Kidney tubule cell (primary cell): ENCODE measurements at places on chromosomes 3 and 15.

GRCh38 chr3:114034787-114035545 is 21.4 kb downstream of the CCDC191 start:
- no peak for DNase-seq

DNA sequence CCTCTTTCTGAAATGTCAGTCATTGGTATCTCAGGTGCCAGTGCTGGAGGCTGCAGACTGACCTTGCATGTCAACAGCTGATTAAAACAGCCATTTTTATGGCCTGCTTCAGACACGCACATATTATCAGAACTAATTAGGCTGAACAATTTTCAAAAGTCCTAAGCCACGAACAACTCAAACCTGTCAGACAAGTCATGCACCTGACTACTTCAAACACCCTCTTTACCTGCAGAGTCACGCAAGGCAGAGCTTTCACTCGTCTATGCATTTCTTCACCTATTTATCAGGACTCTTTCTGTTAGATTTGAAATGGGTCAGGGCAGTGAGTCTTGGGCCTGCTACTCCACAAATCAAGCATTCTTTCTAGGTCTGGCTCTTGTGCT is 26.7 kb downstream of the CLK3 start:
- no peak for DNase-seq

GRCh38 chr3:46866720-46867549 is 3.7 kb upstream of the MYL3 start:
- DNase-seq = peak; percentile 45

GRCh38 chr3:136444581-136444980 is 194.4 kb downstream of the PCCB start:
- DNase-seq = no peak

GRCh38 chr3:37591116-37591781 is 270.4 kb upstream of the CTDSPL start:
- no peak for DNase-seq

DNA sequence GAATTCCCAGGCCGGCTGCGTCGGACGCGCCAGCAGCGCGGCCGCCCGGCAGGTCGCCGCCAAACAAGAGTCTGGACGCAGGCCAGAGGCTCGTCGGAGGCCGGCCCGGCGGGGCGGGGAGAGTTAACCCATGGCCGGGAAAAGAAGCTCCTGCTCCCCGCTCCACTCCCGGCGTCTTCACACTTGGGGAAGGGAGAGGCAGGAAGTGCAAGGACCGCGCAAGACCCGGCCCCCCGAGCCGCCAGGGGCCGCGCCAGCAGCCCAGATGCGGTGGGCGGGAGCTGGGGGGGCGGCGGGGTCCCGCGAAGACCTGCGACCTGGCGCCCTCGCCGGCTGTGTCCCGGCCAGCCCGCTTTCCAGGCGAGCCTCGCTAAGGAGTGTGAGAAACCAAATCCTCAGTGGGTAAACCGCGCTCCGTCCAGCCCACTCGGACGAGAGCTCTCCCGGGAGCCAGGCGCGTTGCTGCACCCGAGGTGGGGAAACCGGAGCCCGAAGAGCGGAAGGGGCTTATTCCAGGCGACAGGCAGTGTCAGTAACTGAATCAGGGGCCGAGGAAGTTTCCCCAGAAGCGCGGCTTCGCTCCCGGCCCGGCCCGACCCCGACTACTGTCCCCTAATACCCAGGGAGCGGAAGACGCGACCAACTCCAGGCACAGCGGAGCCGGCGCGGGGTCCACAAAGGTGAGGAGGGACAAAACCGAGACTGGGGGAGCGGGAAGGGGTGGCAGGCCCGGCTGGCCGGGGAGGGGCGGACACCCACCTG is 721 bp downstream of the ADAMTS7 start:
- peak; percentile 22 for DNase-seq

DNA sequence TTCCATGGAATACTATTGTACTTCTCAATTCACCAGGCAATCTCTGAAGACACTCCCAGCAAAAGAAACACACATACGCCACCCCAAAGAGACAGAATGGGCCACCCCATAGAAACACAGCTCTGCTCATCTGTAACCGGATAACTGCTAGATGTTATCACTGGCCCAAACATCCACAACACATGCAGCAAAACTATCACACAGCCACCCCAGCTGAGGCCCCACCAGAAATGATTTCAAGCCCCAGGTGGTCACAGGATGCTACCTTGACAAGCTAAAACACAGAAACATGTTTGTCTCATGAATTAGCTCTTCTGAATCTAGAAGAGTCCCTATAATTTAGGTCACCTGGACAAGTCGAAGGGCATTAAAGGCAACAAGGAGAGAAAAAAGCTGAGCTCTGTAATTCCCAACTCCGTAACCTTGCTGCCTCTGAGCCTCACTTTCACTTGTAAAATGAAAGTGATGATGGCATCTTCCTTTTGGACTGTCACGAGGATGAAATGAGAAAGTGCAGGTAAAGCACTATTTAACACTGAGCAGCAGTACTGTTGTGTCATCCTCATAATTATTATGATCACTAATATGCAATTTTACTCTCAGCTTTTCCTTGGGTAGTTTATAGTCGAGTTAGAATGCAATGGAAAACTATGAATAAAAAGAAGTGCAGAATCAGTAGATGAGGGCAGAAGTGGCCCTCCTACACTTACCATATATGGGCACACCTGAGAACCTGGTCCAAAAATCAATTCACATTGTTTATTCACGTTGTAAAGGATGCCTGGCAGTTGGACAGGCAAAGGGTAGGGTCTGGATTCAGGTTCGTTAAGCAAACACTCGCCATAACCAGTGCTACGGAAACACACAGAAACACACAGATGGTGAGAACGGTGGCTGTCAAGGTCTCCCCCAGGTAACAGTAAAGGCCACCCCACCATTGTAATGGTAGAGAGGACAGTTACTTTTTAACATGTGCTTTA is 38.6 kb downstream of the ADAMTS9 start:
- DNase-seq = no peak

GRCh38 chr3:107938143-107938542 is 152.7 kb downstream of the CD47 start:
- DNase-seq = peak; percentile 62

DNA sequence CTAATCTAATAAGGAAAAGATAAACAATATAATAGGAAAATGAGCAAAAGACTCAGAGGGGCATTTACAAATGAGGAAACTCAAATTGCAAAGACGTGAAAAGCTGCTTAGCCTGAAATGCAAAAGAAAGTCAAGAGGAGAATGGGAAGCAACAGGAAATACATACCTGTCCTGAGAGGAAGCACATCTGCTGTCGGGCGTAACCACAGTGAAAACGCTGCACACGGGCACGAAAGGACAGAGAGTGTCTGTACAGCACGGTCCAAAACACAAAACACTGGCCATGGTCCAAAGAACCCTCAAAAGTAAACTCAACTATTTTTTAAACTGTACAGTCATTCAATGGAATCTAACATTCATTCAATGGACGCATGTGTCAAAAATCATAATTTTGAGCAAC is 100.6 kb downstream of the CHSY1 start:
- DNase-seq = peak; percentile 5

DNA sequence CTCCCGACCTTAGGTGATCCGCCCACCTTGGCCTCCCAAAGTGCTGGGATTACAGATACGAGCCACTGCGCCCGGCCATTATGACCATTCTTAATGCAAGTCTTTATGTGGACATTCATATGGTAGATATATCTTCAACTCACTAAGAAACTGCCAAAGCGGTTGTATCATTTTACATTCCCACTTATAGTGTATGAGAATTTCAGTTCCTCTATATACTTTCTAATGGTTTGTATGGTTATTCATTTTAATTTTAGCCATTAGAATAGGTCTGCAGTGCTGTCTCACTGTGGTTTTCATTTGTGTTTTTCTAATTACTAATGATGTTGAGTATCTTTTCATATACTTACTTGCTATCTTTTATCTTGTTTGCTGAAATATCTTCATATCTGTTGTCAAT is 32.5 kb downstream of the TCF12 start:
- DNase-seq = no peak

DNA sequence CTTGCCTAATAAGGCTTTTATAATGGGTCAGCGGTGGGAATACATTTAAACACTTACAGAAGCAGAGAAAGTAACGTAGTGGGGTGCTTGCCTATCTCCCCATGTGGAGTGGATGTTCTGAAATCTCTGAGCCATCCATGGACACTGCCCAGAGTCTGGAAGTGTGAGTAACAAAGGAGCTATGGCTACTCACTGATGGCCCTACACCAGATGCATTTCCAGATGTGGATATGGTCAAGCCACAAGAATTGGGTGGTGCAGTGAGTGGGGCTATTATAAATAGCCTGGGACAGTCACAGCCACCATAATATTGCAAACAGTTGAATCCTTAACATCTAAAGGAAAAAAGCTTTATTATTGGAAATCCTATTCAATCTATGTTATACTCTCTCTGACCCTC is 96.6 kb downstream of the CGNL1 start:
- no peak for DNase-seq

DNA sequence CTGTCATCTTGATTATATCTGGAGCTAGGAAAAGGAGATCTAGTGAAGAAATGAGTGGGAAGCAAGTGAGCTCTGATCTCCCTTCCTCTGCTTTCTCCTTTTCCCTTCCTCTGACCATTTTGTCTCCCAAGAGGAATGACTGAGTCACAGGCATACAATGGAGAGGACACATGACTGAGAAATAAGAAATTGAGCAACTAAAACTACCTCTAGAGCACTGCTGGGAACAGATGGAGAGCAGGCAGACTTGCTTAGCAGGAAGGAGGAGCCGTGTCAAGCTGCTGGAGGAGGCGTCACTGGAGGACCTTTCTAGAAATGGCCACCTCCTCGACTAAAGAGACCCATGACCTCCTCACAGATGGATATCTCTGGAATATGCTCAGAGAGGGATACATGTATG is 66.9 kb upstream of the MYO5C start:
- peak; percentile 41 for DNase-seq

GRCh38 chr3:52141751-52142150 is 12.5 kb downstream of the POC1A start:
- DNase-seq = no peak

DNA sequence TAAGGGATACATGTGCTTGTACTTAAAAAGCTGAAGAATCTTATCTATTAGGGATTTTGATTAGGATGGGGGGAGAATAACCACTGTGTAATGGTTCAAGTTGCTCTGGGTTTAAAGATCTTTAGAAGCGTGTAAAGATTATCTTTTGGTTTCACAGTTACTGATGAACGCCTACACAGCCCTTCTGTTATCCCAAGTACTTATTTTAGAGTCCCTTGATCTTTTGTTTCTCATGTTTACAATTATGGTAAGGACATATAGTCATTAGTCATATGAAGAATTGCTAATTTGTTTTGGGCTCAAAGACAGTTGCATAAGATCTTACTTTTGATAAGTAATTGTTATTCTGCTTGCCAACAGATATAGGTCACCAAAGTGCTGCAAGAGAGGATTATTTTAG is 160.1 kb downstream of the PLCL2 start:
- DNase-seq = no peak

DNA sequence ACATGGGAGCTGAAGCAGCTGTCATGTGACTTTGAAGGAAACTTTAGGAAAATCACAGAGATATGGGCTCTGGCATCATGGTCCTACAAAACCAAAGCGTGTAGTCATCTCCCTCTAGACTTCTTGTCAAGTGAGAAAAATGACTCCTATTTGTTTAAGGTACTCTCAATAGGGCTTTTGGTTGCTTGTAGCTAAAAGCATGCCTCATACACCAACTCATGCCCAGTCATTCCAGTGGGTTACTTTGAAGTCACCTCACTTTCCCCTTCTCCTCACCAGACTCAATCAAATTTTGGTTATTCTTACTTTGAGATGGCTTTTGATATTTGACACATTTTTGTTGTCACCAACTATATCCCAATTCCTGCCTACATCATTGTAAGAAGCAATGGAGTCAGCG is 81.6 kb downstream of the BOC start:
- DNase-seq = no peak

DNA sequence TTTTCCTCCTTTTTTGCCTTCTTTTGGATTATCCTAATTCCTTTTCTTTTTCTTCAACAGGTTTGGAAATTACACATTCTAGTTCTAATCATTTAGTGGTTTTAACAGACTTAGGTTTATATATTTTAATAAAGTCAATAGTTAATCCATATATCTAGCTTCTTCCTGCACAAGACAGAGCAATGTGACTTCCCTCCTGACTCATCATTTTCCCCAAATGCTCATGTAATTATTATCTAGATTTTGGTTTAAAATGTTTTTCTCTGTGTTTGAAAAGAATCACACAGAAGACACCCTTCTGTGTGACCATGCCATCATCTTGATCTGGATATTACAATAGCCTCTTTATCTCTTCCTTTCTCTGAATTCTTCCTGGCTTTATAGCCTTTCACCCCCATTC is 28.6 kb upstream of the SSR3 start:
- peak; percentile 46 for DNase-seq

- DNase-seq = no peak
Observed at GRCh38 chr15:69665641-69666111, 213.1 kb downstream of the RPLP1 start.

- peak; percentile 39 for DNase-seq
Observed at GRCh38 chr3:61858054-61858453, 296.7 kb downstream of the PTPRG start.

DNA sequence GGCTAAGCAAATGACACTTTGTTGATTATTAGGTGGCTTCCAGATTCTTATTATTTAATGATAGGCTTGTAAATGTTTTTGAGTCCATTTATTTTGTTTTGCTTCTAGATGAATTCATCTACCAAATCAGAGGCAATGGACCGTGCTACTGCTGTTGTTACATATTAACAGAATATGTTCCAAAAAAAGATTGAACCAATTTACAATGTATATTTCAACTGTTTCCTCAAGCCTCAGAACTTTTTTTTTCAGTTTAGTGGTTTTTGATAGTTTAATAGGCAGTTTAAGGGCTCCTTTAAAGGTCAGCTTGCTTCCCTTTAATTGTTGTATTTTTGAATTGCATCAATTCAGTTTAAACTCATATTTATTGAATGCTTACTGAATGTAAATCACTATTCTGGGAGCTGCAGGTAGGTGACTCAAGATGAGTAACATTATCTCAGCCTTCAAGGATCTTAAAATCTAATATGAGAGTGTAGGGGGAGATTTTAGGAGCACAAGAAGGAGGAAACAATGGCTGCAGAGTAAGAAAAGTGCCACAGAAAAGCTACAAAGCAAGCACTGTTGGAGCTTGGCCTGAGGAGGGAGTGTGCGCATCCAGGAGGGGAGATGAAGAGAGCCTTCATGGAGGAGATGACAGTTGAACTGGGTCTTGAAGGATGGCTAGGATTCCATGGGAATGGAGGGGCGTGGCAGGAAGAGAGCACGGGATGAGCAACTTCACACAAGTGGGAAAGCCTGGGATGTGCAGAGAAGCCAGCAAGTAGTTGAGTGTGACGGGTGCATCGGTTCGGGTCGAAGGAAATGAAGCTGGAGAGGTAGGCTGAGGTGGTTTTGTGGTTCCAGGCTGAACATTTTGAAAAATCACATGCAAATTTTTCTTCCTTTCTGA is 14.7 kb downstream of the MAP2K1 start:
- DNase-seq = peak; percentile 55

- DNase-seq = no peak
Observed at GRCh38 chr3:153080778-153081240, 81.2 kb upstream of the RAP2B start.

- peak; percentile 58 for DNase-seq
Observed at GRCh38 chr15:88274553-88275460, 18.3 kb upstream of the NTRK3 start.

GRCh38 chr15:41104234-41104633 is 11.8 kb downstream of the INO80 start:
- DNase-seq = peak; percentile 31
